ENCODE measurements at places on chromosomes 6 and 20.

DNA sequence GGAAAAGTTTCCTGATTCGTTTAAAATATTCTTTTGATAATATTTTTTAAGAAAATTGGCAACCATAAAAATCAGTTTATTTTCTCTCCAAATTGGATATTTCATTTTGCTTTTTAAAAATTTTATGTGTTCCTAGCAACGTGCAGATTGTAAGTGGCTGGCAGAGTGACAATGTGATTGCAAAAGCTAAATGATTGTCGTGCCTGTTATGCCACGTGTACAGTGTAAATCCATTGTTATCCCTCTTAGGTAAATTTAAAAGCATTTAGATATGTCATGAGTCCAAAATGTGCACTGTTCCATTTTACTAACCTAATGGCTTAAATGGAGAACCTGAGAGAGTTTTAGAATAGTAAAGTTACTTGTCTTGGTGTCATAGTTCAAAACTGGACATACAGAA is 94.4 kb upstream of the ADGRF4 start:
- no peak for DNase-seq

- no peak for DNase-seq
Observed at GRCh38 chr20:1846876-1847275, 48.3 kb upstream of the SIRPA start.

DNA sequence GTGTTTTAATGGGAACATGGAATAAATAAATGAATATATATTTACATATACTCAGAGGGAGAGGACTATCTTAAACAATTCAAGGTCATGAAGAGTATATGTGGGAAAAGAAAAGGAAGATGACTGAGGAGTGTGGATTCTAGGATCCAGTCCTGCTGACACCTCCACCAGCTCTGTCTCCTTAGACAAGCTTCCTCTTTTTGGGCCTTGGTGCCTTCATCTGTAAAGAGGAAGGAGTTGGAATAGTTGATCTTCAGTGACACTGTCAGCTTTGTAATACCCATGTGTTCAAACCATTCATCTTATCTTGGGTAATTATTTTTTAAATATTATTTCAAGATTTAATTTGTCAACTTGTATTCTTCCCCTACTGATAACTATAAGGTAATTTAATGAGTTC is 338.0 kb downstream of the ADGRB3 start:
- DNase-seq, result no peak

- no peak for DNase-seq
Observed at GRCh38 chr6:149701714-149702113, 16.2 kb downstream of the LATS1 start.

GRCh38 chr6:138500045-138500665 is 861 bp upstream of the NHSL1 start:
- no peak for DNase-seq

DNA sequence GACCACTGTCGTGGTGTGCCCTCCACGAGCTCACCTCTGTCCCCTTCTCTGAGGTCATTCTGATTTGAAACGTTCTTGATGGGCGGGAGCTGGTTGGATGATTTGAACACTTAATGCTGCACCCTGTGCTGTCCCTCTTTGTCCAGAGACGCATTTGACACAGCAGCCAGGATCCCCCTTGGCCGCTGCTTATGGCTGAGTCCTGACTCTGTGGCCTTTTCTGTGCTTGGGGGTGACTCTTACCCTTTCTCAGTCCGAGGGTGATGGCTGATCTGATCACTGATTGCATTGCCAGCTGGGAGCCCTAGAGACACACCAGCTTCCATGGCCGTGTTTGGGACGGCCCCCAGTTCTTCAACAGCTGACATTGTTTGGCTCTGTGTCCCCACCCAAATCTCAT is 43.5 kb upstream of the FRMD1 start:
- no peak for DNase-seq

DNA sequence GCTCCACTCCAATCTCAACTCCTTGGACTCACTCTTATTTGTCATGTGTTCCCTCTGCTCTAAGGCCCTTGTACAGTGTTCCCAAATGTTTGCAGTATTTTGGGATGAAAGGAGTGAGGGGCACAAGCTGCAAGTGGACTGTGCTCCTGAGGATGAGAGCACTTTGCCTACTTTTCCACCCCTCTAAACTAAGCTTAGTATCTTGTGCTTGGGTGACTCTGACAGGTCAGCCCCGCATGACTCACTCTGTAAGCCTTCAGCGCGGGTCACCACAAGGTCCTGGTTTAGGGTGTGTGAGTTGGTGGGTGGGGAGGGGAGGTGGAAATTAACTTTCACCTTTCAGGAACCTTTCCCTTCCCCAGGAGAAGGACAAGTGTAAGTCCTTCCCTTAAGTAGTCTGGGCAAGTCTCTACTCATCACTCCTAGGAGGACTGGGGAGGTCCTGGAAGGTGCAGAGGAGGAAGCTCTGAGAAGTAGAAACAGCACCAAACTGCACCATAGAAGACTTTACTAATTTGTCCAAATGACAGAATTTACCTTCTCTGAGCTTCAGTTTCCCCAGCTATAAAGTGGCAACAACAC is 68.8 kb upstream of the EPB41L1 start:
- DNase-seq, result no peak

DNA sequence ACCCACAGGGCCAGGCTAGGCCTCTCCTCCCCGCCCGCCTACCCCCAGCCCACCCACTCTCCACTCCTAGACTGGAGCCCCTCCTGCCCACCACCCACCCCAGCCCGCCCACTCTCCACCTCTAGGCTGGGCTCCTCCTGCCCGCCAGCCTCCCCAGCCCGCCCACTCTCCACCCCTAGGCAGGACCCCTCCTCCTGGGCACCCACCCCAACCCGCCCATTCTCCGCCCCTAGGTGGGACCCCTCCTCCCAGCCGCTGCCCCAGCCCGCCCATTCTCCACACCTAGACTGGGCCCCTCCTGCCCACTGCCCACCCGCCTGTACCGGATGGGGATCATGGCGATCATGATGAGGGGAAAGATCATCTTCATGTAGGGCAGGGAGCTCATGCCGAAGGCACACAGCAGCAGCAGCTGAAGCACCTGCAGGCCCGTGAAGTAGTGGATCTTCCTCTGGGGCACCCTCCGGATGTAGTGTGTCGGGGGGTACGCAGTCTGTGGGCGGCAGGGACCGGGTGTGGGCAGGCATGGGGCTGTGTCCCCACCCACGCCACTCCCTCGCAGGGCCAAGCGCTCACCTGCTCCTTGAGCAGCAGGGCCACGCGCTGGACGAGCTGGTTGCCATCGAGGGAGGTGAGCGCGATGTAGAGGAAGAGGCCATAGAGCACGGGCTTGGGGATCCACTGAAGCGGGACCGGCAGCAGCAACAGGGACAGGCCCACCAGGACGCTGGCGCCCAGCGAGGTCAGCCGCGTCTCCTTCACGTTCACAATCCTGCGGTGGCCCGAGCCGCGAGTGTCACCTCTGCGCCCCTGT is 10.8 kb downstream of the SLC4A11 start:
- no peak for DNase-seq

DNA sequence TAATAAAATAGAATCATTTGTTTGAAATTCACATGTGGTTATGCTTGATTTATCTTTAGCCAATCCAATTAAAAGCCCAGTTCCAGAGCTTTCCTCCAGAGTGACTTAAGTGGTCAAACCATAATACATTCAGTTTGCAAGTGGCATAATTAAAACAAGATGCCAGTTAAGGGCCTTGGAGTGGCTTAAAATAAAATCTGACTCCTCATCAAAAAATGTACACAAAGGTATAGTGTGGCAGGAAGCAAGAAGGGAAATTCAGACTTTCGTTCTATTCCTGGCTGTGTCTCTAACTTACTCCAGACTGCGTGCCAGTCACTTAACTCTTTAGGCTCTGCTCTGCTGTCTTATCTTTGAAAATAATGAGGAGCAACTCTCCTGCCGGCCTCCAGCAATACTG is 251.3 kb upstream of the PRND start:
- DNase-seq, result no peak

DNA sequence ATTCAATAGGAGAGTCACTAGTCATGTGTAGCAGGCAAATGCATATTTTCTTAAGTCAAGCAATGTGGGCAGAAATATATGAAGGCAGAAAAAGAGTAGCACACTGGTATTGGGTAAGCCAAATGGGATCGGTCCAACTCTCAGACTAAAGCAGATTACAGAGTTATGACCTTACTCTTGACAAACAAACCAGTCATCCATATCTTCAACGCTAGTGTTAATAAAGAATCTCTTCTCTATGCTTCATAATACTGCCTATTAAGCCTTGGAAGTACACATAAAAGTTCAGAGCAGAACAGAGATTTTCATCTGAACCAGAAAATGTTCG is 320.2 kb upstream of the JARID2 start:
- no peak for DNase-seq

DNA sequence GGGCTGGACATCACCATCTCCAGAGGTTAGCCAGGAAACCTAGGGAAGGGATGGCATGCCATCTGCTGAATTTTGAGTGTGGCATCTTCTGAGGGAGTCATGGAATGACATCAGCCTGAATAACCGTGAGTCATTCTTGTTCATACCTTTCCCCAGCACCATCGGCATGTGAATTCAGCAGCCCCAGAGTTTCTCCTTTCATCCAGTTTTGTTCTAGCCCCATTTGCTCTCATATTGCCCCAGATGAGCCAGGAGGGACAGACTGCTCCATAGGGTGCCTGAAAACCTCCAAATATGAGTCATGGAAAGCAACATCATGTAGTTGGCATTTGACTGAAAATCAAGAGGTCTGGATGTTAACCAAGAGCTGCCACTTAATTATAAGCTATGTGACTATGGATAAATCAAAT is 219.2 kb upstream of the SGK1 start:
- no peak for DNase-seq

GRCh38 chr6:160755165-160755564 is 53.1 kb downstream of the PLG start:
- DNase-seq, result no peak

DNA sequence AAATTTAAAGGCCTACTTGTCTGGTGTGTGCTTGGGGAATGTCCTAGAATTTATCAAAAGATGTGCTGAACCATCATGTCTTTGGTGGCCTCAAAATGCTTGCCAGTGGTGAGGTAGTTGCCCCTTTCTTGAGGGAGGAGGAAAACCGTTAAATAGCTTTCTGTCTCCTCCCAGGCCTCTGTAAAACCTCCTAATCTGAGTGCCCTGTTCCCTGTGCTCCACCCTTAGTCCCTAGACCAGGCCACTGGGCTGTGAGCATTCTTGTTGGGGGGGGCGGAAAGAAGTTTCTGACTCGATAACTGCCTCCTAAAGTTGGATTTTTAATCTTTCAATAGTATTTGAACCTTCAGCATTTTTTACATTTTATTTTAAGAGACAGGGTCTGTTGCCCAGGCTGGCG is 23.1 kb downstream of the JARID2 start:
- no peak for DNase-seq

GRCh38 chr6:14123386-14124111 is 6.0 kb downstream of the CD83 start:
- no peak for DNase-seq

- no peak for DNase-seq
Observed at GRCh38 chr20:5741089-5741488, 9.1 kb upstream of the SHLD1 start.

DNA sequence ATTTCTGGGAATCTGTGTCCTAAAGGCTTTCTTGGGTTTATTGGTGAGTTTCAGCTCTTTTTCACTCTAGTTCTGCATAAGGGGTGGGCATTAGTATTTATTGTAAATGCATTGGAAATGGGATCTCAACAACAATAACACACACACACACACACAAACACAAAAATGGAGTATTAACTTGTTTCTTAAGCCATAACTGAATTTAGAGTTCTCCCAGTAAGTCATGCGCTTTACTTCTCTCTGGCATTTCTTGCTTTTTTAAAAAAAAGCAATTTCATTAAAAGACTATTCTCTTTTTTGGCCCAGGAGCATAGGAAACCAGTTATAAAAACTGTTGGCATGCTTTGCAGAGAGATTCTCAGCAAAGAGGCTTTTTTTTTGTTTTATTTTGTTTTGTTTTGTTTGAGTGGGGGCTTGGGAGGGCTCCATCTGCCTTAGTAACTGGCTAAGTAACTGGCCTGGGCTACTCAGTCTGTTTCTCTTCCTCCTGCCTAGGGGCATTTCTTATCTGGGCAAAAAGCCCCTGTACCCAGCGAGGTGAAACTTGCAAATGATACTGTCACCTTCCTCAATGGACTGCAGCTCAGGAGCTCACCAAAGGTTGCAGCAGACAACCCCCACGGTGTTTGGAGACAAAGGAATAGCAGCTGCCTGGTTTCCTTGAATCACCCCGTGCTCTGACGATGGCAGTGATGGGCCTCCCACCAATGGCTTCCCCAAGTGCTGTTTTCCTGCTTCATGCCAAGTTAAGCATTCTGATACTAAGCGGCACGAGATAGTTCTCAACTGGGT is 128.5 kb downstream of the BCAS1 start:
- DNase-seq, result no peak

DNA sequence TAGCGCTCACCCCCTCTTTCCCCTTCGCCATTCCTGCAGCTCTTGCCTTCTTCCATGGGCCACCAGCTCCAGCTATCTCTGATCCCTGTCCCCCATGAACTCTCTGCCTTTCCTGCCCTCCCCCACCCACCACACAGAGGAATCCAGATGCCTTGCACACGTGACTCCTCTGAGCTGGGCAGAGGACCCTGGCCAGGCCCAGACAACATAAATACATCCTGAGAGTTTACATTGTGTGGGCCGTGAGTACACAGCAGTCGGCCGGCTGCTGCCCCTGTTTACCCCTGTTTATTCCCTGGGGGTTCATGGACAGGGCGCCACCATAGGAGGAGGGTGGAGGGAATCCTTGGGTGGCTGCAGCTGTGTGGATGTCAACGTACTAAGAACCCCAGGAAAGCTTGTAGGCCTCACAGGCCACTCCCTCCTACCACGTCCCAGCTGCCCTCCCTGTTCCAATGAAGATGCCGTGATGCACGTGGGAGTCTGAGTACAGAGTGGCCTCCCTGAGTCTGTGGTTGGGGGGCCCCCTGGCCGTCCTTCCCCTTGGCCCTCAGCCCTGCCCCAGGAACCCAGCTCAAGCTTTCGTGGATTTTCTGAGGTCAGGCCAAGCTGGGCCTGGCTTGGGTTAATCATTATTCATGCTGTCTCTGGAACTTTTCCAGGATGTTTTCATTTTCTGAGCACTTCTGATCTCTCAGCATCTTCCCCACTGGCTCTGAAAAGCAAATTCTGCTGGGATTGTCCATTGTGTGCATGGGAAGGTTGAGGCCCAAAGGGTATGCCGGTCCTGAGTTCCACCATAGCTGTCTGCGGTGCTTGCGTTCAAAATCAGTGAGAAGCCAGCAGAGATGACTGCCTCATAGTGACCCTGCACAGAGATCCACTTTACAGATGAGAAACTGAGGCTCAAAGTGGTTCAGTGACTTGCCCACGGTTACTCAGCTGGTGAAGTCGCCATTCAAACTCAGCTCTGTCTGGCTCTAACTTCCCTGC is 136.3 kb downstream of the MRPL14 start:
- no peak for DNase-seq

GRCh38 chr6:161095916-161096315 is 104.3 kb downstream of the MAP3K4 start:
- DNase-seq, result no peak
